ENCODE measurements at places on chromosomes 5 and 9.
A peak's percentile ranks its signal among the peaks of the same experiment; 100 is the strongest.

DNA sequence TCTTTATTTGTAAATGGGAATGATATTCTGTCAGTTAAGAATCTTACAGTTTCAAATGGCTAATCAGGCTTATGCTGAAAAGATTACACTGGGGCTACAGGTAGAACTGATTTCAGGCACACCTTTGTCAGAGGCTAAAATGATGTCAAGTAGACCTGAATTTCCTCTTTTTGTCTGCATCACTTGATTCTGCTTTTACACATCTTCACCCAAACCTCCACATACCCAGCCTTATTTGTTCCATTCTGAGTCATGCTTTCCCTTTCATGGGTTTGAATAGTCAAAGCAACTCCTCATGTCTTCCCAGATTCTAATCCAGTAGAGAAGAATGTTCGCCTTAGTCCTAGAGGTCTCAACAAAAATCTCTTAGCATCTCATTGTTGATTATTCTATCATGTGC lies 156.4 kb downstream of the CWC27 start:
- no peak for DNase-seq

DNA sequence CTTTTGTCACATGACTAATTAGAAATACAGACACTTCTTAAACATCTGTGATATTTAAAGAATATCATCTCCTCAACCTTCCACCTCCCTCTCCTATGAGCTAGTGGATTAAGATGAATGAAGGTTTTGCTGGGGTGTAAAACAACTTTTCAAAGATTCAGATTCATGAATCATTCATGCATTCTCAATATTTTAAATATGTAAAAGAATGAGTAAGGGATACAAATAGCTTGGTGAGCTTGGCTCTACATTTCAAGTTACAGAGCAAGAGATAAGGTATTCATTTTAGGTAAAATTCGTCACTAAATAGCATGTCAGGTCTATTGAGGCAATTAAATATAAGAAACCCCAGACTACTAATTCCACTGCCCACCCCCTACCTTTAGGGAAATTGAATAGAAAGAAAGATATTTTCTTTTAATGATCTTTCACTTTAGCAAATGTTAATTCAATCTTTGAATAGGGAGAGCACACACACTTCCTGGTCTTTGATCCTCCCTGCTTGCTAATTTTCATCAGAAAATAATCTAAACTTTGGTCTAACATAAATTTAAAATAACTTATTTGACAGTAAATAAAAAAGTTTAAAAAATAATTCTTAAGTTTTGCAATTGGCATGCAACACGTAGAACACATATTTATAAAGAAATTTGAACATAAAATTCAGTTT lies 486.9 kb upstream of the ITGA1 start:
- DNase-seq: no peak

DNA sequence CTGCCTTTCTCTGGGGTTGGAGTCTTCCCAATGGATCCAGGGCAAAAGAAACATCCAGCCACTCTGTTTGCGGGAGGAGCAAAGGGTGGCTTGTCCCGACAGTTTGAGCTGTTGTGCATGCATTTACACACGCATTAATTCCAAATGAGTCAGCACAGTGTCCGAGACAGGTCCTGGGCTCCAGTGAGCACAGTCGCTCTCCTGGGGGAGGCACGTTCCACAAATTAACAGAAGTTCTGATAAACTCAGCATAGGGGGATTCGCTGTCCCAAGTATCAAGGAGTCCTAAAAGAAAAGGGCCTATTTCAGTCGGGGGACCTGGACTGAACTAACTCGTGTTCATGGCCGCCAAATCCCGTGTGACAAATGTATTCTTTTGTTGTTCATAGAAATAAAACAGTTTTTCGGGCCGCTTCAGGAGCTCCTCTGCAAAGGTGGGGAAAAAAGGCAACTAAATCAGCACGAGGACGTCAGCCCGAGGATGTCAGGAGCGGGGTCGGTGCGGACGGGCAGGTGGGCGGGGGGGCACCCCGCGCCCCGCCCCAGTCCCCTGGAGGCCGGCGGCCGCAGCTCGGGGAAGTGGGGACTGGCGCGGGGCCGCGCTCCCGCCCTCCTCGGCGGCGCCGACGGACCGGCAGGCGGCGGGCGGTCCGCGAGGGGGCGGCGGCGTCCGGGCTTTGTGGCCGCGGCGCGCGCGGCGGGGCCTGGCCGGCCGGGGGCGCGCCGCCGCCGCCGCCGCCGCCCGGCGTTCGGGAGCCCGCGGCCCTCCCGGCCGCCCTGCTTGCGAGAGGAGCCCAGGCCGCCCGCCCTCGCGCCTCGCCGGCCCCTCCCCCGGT lies at the start of gene MSANTD3:
TSS of gene MSANTD3 (plus strand) at position 614 of the 836 bp plus-strand sequence. CDS start 14,796 bp downstream, outside the sequence.
- DNase-seq: peak; percentile 73

DNA sequence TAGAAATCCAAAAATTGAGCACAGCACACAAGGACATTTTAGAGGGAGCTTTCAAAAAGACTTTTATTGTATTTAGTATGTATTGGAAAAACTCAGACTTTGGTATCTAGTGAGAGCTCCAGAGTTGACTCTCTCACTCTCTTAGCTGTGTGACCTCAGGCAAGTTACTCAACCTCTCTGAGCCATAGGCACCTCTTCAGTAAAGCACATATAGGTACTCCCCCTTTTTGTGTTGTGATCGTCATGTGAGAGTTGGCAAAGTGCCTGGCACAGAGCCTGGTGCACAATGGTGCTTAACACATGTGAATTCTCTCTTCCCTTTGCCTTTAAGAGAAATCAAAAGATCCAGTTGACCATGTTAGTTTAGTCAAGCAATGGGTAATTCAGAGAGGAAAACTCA lies 186.2 kb downstream of the TMEM38B start:
- DNase-seq: no peak

- no peak for DNase-seq
These were observed 48.7 kb downstream of the TIMD4 start for GRCh38 chr5:156914371-156914737.

DNA sequence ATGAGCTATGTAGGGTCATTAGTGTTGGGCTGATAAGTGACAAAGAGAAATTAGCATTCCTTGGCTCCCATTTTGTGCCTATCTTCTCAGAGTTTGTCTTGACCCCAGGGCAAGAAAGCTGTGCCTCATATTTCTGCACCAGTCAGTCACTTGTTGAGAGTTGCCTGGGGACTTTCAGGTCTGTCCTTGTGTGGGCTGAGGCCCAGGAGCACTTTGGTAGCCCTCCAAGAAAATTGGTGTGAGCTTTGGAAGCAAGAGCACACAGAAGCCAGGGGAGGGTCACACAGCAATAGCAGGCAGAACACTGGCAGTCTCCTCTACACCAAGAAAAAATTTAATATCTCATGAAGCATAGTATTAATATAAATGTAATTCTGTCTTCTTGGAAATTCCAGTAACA lies 239.9 kb downstream of the NPR3 start:
- no peak for DNase-seq

- DNase-seq: no peak
These were observed 16.5 kb upstream of the ADRB2 start for GRCh38 chr5:148809781-148810524.

DNA sequence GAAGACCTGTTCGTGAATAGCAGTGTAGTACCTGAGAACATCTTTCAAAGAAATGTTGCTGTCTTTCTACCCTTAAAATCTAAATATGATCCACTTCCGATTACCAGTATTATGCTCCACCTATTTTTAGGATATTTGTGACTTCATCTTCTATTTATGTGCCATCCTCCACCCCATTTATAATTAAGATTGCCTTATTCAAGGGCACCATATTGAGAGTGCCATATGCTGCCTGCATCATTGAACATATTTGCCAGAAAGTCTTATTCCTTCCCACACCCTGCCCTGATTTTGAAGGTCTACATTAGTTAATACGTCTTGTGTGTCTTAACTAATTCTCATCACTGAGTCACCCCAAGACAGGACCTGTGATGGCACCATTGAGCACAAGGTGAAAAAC lies 1076.7 kb downstream of the CDH12 start:
- no peak for DNase-seq

DNA sequence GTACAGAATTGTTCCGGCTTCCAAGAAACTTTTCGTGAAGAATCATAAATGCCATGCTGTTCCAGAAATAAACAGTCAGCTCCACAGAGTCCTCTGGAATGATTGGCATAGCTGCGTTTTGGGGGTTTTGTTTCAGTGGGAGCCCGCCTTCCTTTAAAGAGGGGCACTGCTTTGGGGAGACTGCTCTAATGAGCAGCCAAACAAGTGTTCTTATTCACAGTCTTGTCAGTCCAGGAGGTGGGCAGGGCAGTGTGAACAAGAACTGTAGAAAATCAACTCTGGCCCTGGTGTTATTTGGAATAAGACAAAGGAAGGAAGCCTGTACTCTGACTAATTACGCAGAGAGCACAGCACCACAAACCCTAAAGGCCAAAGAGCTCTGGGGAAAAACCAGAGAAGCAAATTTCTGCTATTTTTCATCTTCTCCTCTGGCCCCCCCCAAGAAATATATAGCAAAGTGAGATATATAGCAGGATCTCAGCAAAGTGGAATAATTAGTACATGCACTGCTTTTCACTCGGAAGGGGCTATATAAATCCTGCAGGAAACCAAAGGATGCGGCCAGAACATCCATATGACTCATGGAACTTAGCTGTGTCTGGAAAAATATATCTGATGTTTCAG lies 92.9 kb downstream of the GLDC start:
- DNase-seq: no peak

DNA sequence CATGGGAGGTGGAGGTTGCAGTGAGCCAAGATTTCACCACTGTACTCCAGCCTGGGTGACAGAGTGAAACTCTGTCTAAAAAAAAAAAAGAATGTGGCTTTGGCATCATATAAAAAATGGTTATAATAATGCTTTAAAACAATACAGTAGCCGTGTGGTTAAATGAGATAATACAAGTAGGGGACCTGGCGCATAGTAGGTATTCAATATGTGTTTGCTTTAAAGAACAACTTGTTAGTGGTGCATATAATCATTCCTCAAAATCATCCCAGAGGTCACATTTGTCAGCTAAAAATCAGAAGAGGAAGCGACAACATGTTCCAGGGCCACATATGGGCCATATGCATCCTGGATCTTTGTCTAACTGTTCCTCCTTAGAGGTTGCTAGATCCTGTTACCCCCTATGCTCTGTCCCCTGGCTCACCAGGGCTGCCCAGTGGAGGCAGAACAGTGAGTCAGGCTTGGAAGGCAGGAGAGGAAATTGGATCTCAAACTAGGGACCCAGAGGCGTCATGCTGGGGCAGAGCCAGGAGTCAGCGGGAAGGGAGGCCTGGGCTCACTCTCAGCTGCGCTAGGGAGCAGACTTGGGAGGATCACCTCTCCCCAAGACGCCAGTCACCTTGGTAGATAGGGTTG lies 27.7 kb downstream of the LHX6 start:
- DNase-seq: peak; percentile 52

DNA sequence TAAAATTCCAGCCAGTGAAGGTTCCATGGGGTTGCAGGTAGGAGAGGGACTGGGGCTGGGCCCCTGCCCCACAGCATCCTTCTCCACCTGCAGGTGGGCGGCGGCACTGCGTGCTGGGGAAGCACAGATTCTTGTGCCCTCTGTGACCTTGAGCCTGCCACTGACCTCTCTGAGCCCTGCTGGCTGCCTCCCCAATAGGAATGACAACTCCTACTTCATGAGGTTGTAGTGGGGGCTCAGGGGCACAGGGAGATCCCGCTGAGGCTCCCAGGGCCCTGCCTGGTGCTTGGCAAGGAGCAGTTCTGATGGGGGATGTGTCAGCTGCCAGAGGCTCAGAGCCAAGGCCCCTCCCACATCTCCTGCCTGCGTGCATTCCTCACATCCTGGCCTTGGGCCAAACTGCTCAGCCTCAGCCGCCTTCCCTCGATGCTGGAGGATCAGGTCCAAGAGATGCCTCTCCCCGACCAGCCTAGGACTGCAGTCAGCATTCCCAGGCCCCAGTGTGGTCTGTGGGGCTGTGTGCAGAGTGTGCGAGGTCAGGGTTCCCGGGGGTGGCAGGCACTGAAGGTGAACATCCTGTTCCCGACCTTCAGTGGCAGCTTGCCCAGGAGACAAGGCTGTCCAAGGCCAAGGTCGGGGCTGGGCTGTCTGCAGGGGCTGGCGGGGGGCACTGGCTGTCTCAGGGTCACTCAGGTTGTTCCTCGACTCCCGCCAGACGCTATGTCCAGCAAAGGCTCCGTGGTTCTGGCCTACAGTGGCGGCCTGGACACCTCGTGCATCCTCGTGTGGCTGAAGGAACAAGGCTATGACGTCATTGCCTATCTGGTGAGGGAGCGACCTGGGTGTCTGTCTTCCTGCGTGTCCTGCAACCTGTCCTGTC lies 7.0 kb downstream of the ASS1 start:
- peak; percentile 97 for DNase-seq

DNA sequence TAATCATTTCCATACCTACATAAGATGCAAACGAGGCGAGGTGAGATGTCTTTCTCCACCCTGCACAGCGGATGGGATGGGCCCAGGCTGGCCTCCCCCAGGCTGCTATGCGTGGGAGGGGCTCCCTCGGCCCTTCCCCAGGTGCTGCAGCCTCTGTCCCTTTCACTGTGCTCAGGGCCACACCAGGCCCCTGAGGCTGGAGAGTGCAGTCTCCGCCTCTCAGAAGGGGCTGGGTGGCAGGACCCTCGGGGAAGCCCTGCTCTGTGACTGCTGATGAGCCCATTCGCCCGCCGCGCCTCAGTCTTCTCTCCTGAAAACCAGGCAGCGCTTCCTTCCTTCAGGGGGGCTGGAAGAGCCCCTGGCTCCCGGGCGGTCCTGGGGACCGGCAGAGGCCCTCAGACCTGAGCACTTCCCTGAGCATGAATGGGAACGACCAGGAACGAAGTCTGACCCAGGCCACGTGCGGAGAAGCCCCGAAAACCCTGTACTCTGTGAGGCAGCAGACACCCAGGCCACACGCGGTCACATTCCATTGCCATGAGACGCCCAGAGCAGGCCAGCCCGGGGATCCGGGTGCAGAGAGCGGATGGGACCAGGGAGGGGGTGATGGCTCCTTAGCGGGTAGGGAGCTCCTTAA lies 21.9 kb upstream of the NOTCH1 start:
- DNase-seq: peak; percentile 94

- DNase-seq: no peak
These were observed 218.7 kb upstream of the S1PR3 start for GRCh38 chr9:88772575-88772974.

DNA sequence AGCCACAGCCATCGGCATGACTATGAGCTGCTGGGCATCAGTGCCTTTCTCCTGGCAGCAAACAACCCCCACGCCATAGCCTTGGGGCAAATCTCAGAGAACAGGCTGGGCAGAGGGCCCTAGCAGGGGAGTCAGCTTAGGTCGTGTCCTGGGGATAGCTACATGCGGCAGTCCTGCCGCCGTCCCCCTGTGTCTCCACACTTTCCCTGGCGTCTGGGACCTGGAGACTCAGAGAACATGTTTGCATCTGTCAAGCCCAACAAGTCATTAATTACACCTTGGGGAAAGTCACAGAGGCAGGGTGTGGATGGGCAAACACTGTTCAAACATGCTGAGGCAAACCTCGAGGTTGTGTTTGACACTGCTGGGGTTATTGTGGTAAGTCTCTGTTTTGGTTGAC lies 123.6 kb downstream of the C5orf15 start:
- DNase-seq: no peak

Data from fibroblast of upper back skin (primary cell).